Fibroblast of pulmonary artery (primary cell): ENCODE measurements at places on chromosomes 13 and 19.

DNA sequence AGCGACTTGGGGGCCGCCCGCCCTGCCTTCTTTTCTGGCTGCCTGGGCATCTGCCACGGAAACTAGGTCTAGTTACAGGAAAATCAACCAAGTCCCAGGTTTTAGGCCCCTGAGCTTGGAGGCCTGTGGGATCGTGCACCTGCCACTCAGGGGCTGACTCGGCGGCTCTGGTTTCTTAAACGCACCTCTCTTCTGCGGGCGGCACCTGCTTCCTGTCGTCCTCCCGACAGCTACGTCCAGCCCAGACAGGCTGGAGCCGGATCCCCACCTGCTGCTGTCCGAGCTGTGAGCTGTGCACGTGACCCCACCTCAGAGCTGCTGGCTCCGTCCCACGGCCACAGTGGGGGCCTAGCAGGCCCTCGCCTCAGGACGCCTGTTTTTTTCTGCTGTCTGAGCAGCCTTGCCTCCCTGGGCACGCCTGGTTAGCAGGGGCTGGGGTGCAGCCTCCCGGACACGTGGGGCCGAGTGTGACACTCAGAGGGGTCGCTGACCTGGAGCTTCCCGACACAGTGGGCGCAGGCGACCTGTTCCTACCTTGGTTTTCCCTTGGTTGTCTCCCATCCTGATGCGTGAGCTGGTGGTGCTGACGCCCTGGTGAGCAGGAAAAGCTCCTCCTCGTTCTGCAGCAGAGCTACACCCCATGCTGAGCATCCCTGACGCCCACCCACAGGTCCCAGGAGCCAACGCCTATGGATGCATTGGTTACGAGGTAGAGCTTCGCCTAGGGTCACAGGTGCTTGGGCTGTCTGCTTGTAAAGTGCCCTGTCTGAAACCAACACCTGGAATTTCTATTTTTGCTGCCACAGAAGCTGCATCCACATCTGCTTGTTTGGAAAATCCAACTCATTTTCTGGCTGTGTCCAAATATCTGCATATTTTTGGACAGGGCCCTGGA lies 17.5 kb downstream of the TMEM255B start:
- no peak for DNase-seq

- no peak for DNase-seq
These were observed 7.5 kb upstream of the SBNO2 start for GRCh38 chr19:1181606-1182005.

DNA sequence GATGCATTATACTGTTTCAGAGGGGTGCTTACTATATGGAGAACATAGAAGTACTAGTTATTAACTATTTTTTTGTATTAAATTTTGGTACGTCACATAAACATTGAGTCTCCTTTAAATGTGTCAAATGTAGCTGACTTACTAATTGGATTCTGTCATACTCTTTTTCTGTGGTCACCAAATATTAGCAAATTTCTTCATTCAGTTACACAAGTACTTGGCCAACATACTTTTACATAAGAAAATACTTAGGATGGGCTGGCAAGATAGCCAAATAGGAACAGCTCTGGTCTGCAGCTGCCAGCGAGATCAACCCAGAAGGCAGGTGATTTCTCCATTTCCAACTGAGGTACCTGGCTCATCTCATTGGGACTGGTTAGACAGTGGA lies 19.2 kb downstream of the LPAR6 start:
- DNase-seq: no peak

- peak; percentile 45 for DNase-seq
These were observed 29.0 kb upstream of the ZNF564 start for GRCh38 chr19:12580180-12580694.

GRCh38 chr19:10692673-10693264 lies 8.5 kb upstream of the QTRT1 start:
- DNase-seq: no peak

DNA sequence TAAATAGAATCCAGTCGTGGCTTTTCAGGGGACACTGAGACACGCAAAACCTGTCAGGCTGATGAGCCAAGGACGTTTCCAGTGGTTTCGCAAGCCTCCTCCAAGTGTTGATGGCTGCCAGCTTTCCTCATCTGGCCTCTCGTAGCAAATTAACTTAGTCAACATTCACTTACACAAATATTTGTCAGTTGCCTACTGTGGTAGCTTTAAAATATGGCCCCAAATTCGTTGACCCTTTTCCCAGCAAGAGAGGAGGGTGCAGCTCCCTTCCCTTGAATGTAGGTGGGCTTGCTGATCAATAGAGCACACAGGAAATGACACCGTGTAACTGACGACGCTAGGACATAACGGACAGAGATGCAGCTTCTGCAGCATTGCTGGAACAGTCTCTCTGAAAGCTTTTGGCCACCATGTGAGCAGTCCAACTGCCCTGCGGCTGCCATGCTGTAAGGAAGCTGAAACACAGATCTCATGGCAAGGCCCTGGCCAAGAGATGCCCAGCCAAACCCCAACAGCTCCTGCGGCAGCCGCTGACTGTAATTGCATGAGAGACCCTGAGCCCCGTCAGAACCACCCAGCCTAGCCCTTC lies 5.5 kb upstream of the RANBP3 start:
- DNase-seq: peak; percentile 54

DNA sequence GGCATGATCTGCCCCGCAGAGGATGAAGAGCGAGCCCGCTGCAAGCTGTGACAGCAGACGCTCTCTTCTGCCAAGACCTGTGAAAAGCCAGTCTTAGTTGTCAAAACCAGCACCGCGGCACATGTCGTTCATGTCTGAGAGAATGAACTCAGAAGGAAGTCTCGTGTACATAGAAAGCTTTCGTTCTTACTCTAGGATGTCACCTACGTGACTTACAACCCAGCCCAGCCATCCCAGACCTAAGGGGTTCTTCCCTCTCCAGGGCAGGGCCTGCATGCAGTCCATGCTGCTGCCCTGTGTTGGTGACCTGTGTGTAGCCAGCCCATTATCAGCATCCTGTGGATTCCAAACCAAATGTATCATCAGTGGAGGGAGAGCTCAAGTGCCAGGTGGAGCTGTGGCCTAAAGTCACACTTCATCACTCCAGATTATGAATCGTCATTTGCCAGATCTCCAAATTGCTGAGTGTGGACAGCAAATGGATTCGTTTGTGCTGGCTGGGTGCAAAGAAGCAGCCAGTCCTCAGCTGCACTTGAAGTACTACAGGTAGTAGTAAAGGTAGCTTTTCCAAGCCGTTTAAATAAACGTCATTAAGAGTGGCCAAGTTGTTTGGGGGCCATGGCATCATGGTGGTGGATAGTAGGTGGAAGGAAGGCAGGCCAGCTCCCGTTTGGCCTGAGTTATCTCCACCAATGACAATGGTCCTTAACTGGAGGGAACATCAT lies 73.9 kb upstream of the GPR183 start:
- no peak for DNase-seq

DNA sequence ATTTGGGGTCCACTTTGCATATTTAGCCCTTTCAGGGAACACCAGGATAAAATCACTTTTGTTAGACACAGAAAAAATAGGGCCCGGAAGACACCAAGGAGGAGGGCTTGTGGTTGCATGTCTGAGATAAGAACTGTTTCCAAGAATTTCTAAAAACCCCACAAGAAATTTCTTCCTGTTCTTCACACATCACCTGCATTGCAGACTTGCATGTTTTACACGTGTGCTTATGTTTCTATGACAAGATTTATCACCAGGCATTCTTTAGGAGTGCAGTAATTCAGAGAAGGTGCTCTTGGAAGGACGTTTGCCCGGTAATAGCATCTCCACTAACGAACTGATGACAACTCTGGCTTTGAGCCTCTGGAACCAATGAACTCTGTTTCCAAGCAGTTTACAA lies 7.1 kb upstream of the ACTL9 start:
- DNase-seq: no peak

DNA sequence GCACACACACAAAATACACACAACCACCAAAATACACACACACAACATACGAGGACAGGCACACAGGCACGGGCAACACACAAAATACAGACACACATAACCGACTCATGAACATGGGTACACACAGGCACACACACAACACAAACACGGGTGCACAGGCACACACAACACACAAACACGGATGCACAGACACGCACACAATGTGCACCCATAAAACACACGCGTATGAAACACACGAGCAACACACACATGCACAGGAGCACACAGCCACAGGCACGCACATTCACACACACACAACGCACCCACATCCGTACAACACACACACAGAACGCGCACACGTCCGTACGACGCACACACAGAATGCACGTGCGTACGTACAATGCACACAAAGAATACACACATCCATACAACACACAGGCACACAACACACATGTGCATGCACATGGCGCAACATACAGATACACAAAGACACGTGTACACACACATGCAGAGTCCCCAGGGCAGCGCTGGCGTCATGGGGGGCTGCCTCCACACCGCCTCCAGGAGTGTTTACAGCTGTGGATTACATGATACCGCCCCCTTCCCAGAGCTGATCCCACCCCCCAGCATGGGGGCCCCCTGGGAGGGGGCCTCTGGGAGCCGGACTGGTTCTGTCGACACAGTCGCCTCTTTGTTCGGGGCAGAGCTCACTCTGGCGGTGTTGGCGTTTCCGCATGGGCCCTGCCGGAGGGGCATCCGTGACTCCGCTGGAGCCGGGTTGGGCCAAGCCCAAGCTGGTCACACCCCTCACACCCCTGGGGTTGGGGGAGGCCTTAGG lies 2.9 kb downstream of the SBNO2 start:
- no peak for DNase-seq
